ENCODE measurements at places on chromosomes 5 and 9.

DNA sequence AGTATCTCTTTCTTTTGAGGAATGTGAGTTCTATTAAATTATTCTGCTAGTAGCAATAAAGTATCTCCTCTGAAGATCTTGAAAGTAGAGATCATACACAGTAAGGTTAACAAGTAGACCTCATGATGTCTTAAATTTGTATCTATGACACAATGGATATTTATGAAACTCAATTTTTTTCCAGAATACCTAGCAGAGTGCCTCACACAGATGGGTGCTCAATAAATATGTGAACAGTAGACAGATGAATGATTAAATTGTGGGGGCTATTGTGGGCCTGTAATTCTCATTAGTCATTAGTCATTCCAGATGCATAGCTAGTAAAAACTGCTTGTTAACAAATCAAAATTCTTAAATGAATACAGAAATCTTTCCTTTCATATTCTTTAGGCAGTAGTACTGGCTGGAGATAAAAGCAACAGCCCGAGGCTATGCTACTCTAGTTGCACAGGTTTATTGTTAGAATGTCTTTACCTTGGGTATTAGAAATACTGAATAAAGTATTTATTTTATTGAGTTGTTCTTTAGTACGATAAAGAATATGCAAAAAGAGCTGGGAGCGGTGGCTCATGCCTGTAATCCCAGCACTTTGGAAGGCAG is 22.0 kb downstream of the CHD1 start:
- no peak for DNase-seq

DNA sequence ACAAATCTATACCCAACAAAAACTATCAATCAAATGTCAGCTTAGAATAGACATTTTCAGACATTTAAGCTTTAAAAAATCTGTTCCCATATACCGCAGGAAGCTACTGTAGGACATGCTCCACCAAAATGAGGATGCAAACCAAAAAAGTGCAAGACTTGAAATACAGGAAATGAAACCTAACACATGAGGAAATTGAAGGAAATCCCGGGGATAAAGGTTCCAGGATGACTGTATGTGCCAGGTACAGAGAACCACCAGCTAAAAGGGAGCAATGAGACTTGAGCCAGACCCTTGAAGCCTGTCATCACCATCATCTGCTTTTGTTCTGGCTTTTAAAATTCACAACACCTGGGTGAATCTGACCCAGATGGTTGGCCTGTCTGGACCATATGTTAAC is 21.4 kb downstream of the DIAPH1 start:
- no peak for DNase-seq

GRCh38 chr9:124778575-124779367 is 1.8 kb downstream of the OLFML2A start:
- no peak for DNase-seq

- DNase-seq: no peak
These were observed 93.9 kb downstream of the GCNT1 start for GRCh38 chr9:76552751-76553455.
